ENCODE measurements at places on chromosomes 2 and 18. TPM values are rescaled to one million over a fixed set of nuclear protein-coding genes. Genes with fewer than 3 reads are reported as not detected.

GRCh38 chr18:55416791-55417190 is 171.2 kb downstream of the TCF4 start:
- DNase-seq = no peak

The SERPINB3 gene
- total RNA-seq = not detected

GRCh38 chr2:156459720-156460119 is 23.5 kb downstream of the GPD2 start:
- DNase-seq = no peak

GRCh38 chr18:8757396-8757997 is 52.1 kb downstream of the MTCL1 start:
- DNase-seq = no peak

- no peak for DNase-seq
These were observed 42.8 kb downstream of the CCDC68 start for GRCh38 chr18:54916507-54916906.

The CD207 gene
- not detected for total RNA-seq

DNA sequence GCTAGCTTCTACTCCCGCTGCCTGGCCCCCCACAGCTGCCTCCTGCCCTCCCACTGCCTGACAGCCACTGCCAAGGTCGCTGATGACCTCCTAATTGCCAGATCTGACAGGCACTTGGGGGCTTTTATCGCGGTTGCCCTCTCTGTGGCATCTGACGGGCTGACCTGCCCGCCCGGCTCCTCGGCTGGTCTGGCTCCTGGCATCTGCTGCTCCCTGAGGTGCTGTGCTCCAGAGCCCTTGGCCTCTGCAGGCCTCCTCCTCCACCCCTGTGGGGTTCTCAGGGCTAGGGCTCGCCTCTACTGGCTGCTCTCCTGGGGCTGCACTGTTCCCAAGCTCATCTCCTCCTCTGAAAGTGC is 43.1 kb downstream of the INHBB start:
- peak; percentile 14 for DNase-seq

DNA sequence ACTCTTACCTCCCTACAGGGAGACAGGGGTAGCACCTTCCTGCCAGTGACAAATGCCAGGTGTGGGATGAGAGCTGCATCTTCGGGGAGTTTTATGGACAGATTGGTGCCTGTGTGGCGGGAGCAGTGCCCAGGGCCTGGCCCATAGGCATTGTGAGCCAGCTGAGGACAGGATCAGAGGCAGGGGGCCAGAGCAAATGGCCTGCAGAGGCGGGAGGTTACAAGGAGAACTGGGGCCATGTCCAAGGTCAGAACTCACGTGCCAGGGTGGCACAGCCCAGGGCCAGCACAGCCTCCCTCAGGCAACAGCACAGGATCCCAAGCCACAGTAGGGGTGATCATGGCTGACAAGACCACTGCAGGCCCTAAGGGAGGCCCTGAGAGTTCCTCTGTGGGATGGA is 40.2 kb upstream of the MCFD2 start:
- peak; percentile 56 for DNase-seq

The CMPK2 gene
- 2.7 TPM for total RNA-seq

DNA sequence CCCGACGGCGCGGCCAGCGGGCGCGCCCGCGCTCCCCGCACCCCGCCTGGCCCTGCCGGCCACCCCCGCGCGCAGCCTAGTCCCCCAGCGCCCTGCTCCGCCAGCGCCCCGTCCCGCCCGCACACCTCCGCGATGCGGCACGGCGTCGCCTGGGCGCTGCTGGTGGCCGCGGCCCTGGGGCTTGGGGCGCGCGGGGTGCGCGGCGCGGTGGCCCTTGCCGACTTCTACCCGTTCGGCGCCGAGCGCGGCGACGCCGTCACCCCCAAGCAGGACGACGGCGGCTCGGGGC is 232 bp downstream of the SNED1 start:
- no peak for DNase-seq

The CHRND gene
- not detected for total RNA-seq

DNA sequence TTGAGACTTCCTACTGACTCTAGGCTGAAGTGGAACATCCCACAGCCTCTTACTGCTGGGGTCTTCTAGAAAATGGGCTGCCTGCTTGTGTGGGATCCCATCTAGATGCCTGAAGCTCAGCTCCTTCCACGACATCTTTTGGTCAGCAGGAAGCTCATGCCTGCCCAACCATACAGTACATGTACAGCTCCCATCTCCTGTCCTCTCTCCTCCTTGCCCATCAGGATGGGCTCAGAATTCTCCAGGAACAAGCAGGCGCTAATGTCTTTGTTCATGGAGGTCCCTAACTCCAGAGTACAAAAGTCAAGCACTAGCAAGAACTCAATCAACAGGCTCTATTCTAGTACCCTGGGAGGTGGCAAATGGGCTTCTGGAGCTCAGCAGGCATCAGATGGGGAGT is 31.7 kb upstream of the GPR17 start:
- DNase-seq = no peak

DNA sequence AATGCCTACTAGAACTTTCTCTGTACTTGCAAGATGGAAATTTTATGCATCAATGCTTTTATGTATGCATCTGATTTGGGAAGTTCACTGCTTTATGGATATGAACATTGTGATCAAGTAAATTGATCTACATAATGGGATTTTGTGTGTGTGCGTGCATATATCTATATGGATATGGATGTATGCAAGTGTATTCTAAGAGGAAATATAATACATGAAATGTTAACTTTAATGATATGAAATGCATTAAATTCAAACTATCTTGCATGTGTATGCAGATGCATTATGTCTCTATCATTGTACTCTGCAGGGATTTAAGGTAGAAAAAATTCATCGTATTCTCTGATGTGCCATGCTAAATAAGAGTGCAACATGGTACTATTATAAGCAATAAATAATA is 1855.4 kb upstream of the PIK3C3 start:
- no peak for DNase-seq

DNA sequence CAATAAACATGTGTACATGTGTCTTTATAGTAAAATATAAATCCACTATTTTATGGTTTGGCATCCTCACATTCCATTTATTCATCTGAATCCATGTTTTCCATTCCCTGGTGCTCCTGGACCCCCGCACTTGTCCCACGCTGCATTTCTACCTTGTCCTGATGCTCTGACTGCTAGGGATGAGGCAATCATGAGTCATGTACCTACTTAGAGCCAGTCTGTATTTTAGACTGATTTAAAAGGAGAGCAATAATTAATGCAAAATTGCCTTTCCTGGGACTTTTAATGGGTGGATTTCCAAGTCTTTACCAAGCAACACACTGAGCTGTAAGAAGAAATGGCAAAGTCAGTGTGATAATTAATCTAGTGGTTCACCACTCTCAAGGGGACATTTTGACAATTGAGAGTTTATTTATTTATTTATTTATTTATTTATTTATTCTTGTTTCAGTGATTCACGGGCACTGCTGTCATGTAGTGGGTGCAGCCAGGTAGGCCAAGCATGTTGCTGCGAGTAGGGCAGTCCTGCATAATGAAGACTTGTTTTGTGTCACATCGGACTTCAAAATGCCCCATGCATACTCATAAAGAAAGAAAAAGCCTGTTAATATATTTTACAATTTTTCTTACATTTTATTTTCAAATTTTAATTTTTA is 419.3 kb upstream of the VWC2L start:
- no peak for DNase-seq

The ANTXR1 gene
- total RNA-seq = 31.2 TPM

- no peak for DNase-seq
These were observed 21.3 kb downstream of the ITGA6 start for GRCh38 chr2:172448544-172449267.

DNA sequence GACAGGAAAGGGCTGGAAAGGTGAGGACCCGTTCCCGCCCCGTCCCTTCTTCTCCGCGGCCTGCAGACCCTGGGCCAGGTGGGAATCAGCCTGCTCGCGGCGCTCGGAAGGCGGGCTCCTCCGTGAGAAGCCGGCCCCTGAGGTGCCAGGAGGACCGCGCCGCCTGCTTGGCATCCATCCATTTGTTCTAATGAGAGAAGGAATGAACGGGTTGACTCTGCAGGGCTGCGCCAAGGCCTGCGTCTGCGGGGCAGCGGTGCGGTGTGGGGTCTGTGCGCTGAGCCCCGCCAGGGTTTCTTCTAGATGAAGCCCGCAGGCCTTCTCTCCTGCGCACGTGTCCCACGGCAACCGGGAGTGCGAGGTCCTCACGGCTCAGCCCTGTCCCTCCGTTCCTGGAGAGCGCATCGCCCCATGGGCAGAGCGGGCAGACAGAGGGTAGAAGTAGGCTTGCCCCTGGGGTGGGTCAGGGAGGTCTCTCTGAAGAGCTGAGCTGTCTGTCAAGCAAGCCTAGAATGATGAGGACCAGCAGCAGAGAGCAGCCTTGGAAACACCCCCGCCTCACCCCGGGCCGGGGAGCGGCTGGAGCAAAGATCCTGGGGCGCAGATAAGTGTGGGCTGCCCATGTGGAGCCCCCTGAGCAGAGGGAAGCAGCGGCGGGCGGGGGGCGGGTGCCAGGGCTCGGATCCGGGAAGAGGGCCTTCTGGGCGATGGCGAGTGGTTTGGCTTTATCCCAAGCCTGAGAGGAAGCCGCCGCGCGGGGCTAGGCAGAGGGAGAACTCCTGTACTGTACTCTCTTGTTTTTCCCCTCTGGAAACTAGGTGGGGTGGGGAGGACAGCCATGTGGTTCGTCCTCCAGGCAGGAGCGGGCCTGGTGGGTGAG is 27.9 kb upstream of the HS6ST1 start:
- DNase-seq = no peak

The FAM110C gene
- total RNA-seq = 1.9 TPM

- DNase-seq = no peak
These were observed 37.7 kb downstream of the TGFA start for GRCh38 chr2:70515938-70516337.

DNA sequence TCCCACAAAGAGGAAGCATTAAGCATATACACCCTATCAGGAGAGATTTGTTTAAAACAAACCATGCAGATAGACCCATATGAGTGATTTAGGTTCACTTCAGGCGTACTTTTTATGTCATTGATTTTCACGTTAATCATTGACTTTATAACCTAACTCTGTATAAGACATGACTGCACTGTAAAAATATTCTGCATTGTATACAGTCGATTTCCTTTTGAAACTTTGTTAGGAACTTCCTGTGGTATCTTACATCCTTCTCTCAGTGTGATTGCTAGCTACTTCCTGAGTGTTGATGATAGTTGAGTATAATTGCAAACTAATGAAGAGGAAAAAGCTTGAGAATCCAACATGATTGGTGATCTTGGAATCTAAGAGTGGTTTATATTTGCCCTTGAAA is 69.4 kb downstream of the XIRP2 start:
- no peak for DNase-seq

DNA sequence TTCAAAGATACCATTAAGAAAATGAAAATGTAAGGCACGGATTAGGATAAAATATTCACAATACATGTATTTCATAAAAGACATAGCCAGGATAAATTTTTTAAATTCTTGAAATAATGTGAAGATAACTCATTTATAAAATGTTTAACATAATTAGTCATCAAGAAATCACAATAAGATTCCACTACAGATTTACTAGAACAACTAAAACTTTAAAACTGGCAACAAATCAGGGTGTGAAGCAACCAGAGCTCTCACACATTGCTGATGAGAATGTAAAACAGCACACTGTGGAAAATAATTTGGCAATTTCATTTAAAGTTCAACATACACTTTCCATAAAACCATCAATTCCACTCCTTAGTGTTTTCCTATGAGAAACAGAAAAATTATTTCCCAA is 89.6 kb upstream of the UBE2E3 start:
- DNase-seq = no peak

The FLACC1 gene
- 8.3 TPM for total RNA-seq

- DNase-seq = no peak
These were observed 152.8 kb upstream of the VRK2 start for GRCh38 chr2:57893786-57894185.

- DNase-seq = no peak
These were observed 311.2 kb upstream of the CRIM1 start for GRCh38 chr2:36044411-36044810.

- DNase-seq = peak; percentile 76
These were observed 65.3 kb downstream of the TNS1 start for GRCh38 chr2:217937446-217937845.

DNA sequence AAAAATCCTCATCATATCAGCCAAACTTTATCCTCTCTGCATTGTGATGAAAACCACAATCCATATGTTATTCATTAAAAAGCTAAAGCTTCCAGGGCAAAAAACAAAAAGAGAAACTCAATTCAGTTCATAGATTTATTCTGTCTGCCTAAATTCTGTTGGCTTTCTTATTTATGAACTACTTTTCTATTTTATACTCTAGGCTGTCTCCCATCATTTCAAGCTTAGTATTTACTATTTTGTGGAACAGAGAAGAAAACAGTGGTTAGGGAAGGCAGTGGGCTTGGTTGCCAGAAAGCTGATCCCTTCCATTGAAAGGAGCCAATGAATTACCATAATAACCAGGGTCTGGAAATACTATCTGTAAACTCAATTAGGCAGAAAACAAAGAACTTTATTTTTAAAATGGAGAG is 71.8 kb downstream of the RAPH1 start:
- no peak for DNase-seq

GRCh38 chr2:120675460-120676130 is 60.1 kb upstream of the GLI2 start:
- DNase-seq = peak; percentile 70

GRCh38 chr2:73210019-73210418 is 4.0 kb upstream of the SMYD5 start:
- DNase-seq = no peak

The DYNAP gene
- total RNA-seq = not detected

GRCh38 chr2:11540996-11541692 is 7.3 kb downstream of the GREB1 start:
- no peak for DNase-seq

GRCh38 chr2:189576396-189576795 is 4.2 kb downstream of the SLC40A1 start:
- DNase-seq = peak; percentile 47

GRCh38 chr2:233098618-233099017 is 38.5 kb downstream of the INPP5D start:
- DNase-seq = no peak

The MC5R gene
- total RNA-seq = not detected

DNA sequence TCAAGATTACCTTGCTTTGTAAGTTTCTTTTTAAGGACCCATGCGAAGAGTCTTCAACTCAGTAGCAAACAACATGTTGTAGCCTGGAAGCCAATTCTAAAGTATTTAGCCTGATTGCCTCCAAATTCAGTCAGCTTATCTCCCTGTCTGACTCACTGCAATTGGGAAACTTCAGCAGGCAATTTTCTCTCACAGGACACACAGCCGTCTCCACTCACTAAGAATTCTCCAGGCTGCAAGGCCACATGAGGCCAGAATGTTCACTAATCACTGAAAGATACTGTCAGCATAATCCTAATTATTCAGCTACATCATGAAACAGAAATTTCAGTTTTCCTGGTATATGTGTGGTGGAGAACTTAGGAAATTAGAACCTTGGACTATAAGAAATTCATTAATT is 78.1 kb upstream of the PDE1A start:
- peak; percentile 40 for DNase-seq

- no peak for DNase-seq
These were observed 34.9 kb upstream of the DYNC1I2 start for GRCh38 chr2:171652416-171652785.

DNA sequence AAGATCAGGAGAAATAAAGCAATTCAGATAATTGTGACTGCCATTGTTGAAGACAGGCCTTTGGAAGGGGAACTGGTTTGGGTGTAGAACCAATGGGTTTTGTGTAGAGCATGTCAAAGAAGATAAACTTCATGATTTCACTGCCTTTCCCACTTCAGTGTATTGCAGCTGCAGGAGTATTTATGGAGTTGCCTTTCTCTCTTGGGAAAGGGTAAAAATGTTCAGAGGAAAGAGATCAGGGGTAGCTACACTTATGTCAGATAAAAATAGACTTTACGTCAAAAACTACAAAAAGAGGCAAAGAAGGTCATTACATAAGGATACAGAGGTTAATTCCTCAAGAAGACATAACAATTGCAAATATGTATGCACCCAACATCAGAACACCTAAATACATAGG is 249.4 kb downstream of the PLCL1 start:
- DNase-seq = no peak
